ENCODE measurements at places on chromosomes 3 and 15. TPM values are rescaled to one million over a fixed set of nuclear protein-coding genes. Genes with fewer than 3 reads are reported as not detected.

GRCh38 chr3:141243271-141243707 lies 11.7 kb downstream of the PXYLP1 start:
- peak; percentile 36 for DNase-seq

GRCh38 chr15:92100301-92100700 lies 246.8 kb downstream of the SLCO3A1 start:
- DNase-seq, result no peak

DNA sequence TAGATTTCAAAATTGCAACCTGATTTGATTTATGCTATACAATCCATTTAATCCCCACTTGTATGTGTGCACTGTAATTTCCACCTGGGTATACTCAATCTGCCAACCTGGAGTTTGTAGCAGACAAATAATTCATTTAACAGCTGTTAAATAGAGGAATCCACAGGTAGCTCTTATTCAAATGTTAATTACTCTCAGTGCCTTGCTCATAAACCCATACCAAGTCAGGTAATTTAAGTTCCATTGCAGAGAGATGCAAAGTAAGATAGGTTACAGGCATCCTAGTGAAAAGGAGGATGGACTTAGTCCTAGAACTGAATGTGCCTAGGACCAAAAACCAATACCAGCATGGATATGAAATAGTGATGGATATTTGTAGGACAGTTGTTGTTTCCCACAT lies 674.2 kb downstream of the TBL1XR1 start:
- no peak for DNase-seq

- peak; percentile 83 for DNase-seq
Observed at GRCh38 chr3:30752970-30753369, 141.5 kb downstream of the GADL1 start.

Gene RAB8B
- 29.4 TPM for total RNA-seq

DNA sequence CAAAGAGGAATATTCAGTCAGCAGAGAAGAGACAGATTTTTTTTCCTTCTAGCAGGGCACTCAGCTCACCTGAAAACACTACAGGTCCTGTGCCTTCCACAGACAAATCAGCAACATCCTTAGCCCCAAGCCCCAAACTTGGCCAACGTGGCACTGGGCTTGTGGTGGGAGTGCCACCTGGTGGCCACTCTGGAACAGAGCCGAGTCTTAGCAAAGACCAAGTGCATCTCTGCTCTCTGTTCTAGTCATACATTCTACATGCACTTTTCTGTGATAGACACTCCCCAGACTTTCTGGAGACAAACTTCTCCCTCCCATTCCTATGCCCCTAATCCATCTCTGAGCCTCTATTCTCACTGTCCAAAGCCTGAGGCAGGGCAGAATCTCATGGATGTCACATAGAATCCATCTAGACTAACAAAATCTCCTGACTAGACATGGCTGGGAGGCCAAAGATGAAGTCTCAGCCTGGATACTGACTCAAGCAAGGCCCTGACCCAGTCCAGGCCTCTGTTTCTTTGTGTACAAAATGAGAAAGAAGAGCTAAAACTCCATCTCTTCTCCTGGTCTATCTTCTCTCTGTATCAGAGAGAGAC lies 5.1 kb upstream of the SEMA7A start:
- peak; percentile 77 for DNase-seq

DNA sequence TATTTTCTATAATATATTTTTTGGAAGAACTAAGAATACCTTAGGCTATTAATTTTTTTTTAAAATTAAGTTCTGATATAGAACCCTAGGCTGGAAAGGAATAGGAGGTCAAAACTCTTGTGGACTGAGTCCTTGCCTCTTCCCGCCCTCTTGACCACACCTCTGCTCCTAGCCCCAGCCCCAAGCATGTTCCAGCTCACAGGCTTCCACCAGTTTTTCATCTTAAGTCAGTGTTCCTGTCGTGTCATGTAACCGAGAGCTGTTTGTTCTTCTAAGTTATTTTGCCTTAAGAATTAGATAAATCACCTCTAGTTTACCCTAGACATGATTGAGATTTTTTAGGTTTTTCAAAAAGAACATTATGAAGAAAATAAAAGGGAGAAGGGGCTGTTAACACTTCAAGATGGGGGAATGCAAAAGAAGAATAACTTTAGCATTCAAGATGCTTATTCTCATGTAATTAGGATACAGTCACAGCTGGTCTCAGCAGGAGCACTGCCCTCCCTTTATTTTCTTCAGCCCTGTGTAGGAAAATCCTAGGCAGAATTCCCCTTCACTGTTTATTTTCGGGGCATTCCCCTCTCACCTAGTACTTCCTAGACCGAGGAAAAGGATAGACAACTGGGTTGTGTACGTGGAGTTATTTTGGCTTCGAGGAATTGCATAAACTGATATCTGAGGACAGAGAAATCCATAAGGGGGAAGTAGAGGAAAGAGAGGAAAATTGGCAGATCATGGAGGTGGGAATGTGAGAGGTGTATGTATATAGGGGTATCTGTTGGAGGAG lies 110.2 kb downstream of the CMSS1 start:
- no peak for DNase-seq

GRCh38 chr3:55480911-55481743 lies 6.0 kb downstream of the WNT5A start:
- peak; percentile 83 for DNase-seq

DNA sequence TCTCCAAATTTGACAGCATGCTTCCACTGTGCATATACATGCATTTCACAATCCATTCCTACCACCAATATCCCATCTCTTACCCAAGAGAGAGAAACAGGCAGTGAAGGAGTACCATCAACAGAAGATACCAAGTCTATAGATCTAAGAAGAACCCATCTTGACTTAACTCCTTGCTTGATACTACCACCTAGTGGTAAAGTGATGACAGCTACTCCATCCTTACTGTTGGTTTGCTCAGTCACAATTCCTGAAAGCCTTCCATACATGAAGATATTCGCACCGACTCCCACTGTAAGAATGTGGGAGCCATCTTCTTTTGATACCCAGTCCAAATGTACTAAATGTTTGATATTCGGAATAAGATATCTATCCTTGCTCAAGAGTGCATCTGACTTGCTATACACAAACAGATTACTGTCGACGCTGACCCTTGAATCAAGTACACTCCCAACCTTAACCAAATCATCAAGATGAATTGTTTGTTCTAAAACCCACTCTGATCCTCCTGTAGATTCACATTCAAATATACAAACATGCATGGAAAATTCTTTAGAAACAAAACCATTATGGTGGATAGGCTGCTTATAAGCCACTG lies 123.1 kb downstream of the DMXL2 start:
- DNase-seq, result peak; percentile 63

DNA sequence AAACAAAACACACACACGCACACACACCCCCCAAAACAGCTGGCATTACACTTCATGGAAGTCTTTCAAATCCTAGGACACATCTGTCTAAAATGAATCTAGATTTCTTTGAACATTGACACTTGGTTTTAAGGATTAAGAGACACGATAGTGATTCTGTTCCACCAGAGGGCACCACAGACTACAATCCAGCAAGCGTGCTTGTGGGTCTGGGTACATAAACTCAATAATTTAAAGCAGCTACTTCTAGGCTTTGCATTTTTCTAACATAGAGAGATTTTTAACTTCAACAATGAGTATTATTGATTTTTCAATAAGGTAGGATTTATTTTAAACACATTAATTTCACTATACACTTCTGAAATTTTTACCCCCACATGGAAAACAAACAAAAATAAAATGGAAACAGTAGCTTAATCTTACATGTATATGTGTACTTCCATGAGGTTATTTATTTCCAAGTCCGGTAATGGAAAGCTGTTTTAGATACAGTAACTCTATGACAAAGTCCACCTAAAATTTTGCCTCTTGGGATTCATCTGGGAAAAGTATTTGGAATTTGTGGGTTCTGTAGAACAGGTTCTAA lies 564.0 kb upstream of the TGFBR2 start:
- peak; percentile 79 for DNase-seq

- DNase-seq, result no peak
Observed at GRCh38 chr15:50740955-50741354, 24.6 kb downstream of the SPPL2A start.

DNA sequence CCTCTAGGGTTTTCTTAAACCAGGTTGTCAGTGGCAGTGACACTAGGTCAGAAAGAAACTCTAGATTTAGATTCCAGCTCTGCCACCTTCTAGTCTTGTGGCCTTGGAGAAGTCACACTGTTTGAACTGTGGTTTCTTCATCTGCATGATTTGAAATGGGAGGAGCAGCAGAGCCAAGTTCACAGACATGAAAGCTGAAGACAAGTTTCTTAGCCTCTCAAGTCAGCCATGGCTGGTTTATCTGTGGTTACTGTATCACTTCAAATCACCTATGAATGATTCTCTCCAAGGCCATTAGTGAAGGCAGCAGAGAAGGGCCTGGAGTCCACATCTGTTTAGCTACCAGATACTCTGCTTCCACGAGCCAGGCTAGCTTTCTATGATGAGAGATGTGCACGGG lies 15.6 kb downstream of the CLEC3B start:
- DNase-seq, result no peak

Gene NANOGP8
- not detected for total RNA-seq

GRCh38 chr3:32293903-32294302 lies 55.4 kb downstream of the CMTM8 start:
- no peak for DNase-seq

- DNase-seq, result no peak
Observed at GRCh38 chr15:54374184-54374952, 396.1 kb downstream of the UNC13C start.

Gene BTLA
- not detected for total RNA-seq

Gene SLITRK3
- not detected for total RNA-seq

Gene RBP2
- not detected for total RNA-seq

Gene CPNE4
- total RNA-seq, result not detected

DNA sequence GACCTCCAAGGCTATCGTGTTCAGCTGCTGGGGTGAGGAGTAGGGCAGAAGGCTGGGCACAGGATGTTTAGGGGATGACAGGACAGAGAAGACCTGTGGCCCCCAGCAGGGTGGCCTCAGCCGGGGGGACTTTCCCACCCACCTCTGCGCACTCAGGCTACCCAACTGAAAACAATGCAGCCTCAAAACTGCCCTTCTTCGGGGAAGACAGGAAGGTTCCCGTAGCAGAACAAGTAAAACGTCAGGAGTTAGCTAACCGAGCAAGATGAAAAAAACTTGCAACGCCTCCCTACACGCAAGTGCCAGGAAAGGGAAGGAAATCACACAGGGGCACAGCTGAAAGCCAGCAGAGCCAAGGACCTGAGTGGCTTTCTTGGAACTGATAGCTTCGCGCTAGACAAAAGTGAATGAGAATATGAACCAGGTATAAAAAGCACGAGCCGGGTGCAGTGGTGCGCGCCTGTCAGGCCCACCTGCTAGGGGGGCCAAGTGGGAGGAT lies 38.4 kb upstream of the FURIN start:
- no peak for DNase-seq

- DNase-seq, result no peak
Observed at GRCh38 chr3:125647318-125648014, 52.2 kb upstream of the OSBPL11 start.

- no peak for DNase-seq
Observed at GRCh38 chr3:14545251-14545635, 5.1 kb upstream of the GRIP2 start.

DNA sequence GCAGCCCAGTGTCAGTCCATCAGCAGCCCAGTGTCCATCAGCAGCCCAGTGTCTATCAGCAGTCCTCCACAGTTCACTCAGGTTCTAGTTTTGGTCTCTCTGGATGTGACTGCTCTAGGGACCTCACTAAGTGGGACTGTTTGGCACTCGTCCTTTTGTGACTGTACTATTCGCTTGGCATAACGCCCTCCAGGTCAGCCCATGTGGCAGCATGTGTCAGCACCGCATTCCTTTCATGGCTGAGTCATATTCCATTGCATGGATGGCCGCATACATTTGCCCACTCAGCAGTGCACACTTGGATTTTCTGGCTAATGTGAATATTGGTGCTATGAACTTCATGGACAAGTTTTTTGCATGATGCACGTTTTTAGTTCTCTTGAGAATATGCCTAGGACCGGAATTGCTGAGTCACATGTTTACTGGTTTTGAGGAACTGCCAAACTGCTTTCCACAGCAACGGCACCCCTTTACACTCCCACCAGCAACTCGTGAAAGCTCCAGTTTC lies 16.4 kb downstream of the CHST13 start:
- DNase-seq, result peak; percentile 93

GRCh38 chr3:10467904-10468612 lies 37.3 kb downstream of the ATP2B2 start:
- DNase-seq, result no peak

DNA sequence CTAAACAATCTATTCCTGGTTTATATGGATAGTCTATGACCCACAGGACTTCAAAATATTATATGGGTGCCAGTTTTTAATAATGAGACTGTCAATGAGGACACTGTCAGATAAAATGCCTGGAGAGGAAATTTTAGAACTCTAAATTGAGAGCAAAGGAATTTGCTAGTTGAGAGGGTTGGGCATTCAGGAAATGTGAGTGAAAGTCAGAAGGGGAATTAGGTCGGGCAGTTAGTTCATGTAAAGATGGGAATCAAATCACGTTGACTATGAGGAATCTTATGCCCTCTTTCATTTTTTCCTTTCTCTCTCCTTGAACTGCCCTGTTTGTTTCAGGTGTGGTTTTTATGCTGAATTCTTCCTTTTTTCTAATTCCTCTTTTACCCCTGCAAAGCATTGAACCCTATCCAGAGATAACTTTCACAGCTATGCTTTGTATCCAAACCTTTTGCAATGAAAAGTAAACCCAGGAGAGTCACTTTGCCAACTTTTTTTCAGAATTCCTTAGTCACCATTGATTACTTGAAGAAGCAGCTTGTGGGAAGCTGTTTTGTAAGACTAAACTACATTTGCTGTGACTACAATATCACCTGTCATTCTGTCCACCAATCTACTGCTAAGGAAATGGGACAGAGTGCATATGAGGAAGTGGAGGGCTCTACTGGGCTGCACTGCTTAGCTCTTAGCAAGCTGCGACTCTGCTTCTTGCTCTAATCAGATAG lies 27.8 kb downstream of the CHP1 start:
- peak; percentile 77 for DNase-seq

Gene CACNA2D2
- total RNA-seq, result not detected

GRCh38 chr3:85821130-85821756 lies 862.5 kb downstream of the CADM2 start:
- DNase-seq, result no peak

Gene HES1
- 8.3 TPM for total RNA-seq

DNA sequence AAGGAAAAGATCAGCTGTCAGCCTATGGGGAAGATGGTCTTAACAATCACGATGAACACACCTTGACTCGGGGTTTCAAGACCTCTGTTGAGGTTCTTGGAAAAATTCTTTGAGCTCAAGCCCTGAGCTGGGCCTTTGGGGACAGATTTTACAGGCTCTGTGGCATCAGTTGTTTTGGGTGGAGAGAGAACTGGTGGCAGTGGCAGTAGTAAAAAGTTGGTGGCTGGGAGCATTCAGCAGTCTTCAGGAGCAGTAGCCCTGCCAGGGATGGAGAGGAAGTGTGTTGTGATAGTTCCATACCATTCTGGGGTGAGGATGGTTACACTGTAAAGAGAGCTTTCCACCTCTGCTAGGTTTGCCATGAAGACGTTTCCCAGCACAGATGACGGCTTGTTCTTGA lies 4.9 kb upstream of the KY start:
- DNase-seq, result no peak

GRCh38 chr3:187403768-187404288 lies 35.6 kb downstream of the RTP4 start:
- DNase-seq, result peak; percentile 97

- no peak for DNase-seq
Observed at GRCh38 chr15:52225230-52225629, 34.0 kb upstream of the GNB5 start.

All from IMR-90 (cell line).